ENCODE measurements at places on chromosomes 2 and 18. TPM values are rescaled to one million over a fixed set of nuclear protein-coding genes. Genes with fewer than 3 reads are reported as not detected.

Gene SAG
- not detected for total RNA-seq

Gene COL4A3
- 1.6 TPM for total RNA-seq

Gene TTN
- under 0.01 TPM for total RNA-seq

Gene RIT2
- not detected for total RNA-seq

Gene RRM2
- 242 TPM for total RNA-seq

Gene IL36RN
- total RNA-seq: 0.21 TPM

Gene FBLN7
- 0.58 TPM for total RNA-seq

Gene RPS27A
- 3,269 TPM for total RNA-seq

Gene SKOR2
- not detected for total RNA-seq

Gene RASGRP3
- 1.1 TPM for total RNA-seq

Gene MYOM1
- 0.30 TPM for total RNA-seq

Gene DQX1
- 0.10 TPM for total RNA-seq

Gene CNNM4
- total RNA-seq: 11.2 TPM

Gene CDKL4
- not detected for total RNA-seq

Gene KCNF1
- total RNA-seq: 47.2 TPM

Gene PLGLB1
- 0.48 TPM for total RNA-seq

Gene RNF144A
- 8.1 TPM for total RNA-seq

Gene SP100
- total RNA-seq: 26.1 TPM

Gene GPR45
- not detected for total RNA-seq

Gene UGT1A6
- total RNA-seq: 1.2 TPM

Gene NOTO
- total RNA-seq: 0.06 TPM

Gene FAM161A
- total RNA-seq: 6.9 TPM

Gene ERFE
- 9.1 TPM for total RNA-seq

Gene RTTN
- total RNA-seq: 4.0 TPM

Gene EFR3B
- 10.1 TPM for total RNA-seq

Gene DCDC2C
- 0.38 TPM for total RNA-seq

Gene B4GALT6
- total RNA-seq: 5.7 TPM

Gene SNRNP27
- 49.2 TPM for total RNA-seq

Gene MOB1A
- 90.4 TPM for total RNA-seq

Gene NT5C1B
- total RNA-seq: not detected

Gene ASB18
- total RNA-seq: not detected

Gene KANSL1L
- 0.62 TPM for total RNA-seq

Gene CCBE1
- 15.7 TPM for total RNA-seq

Gene UPP2
- not detected for total RNA-seq

Gene VWC2L
- total RNA-seq: not detected

Gene CD28
- not detected for total RNA-seq

Gene CTLA4
- total RNA-seq: not detected

Gene MORN2
- total RNA-seq: 41.0 TPM

Gene VWA3B
- 0.33 TPM for total RNA-seq

Gene PCARE
- not detected for total RNA-seq

Gene MRPL30
- total RNA-seq: 31.4 TPM

Gene GCG
- not detected for total RNA-seq

Gene STON1
- total RNA-seq: 0.33 TPM

Gene LANCL1
- 22.6 TPM for total RNA-seq

Gene NCOA1
- 7.6 TPM for total RNA-seq

Gene PJVK
- 1.4 TPM for total RNA-seq

Gene IL1RN
- 0.13 TPM for total RNA-seq

Gene PCBP1
- total RNA-seq: 410 TPM

Gene UGT1A1
- total RNA-seq: 0.39 TPM

Gene INO80B
- 53.6 TPM for total RNA-seq

Gene KIF5C
- 0.32 TPM for total RNA-seq

Gene GAL3ST2
- 0.42 TPM for total RNA-seq

Gene PNO1
- total RNA-seq: 51.7 TPM

Gene AQP4
- total RNA-seq: not detected

Gene SP5
- 0.06 TPM for total RNA-seq

Gene PDE11A
- total RNA-seq: 0.38 TPM

Gene CCDC85A
- 0.26 TPM for total RNA-seq

All from A549 treated with Mapracorat at 1 μM for 4 hours (cell line).